ENCODE measurements at places on chromosomes 2 and 18.

DNA sequence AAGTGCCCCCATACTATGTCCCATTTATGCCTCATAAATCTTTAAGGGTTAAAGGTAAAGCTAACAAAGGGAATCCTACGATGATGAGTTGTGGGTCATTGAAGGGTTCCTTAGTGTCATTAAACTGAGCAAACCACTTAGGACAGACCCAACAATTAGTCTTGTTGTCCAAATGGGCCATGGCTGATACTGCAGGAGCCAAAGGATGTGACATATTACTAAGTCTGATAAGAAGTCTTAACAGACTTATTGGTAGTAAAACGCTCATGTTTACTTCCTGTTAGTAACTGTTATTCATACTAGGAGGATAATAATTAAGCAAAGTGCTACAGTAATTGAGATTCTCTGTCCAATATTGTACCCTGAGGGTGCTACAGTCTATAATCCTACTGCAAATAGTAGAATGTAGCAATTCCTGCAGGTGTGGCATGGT, 96.8 kb downstream of the PTPN4 start:
- DNase-seq, result no peak

- DNase-seq, result peak; percentile 44
These were observed 203.3 kb upstream of the NT5C1B start for GRCh38 chr2:18792684-18793083.

DNA sequence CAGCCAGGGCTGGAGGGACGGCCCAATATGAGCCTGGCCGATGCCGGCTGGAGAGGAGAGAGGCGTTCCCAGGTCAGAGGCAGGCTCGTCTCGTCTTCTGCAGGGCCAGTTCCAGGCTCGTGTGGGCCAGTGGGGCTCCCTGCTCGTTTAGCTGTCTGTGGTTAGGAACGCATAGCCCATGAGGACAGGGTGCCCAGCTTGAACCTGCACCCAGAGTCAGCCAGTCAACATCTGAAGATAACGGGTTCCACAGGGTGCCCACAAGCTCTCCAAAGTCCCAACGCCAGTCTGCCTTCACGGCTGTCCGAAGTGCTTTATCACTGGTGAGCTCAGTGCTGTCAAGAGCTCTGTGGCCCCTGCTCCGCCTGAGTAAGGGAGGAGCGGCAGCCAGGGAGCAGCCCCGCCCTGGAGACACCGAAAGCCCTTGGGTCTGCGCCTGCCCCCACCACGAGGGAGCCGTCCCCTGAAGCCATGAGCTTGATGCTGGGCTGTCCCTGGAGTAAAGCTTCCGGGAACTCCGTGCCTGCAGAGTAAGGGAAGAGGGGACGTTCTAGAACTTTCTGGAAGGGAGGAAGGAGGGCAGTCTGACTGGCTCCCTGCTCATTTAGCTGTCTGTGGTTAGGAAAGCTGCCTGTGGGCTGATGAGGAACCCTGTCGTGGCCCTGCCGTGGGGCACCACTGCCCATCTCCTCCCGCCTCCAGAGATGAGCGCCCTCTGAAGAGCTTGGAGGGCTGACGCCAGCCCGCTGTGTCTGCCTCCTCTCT, 2.7 kb upstream of the HSBP1L1 start:
- DNase-seq, result no peak

DNA sequence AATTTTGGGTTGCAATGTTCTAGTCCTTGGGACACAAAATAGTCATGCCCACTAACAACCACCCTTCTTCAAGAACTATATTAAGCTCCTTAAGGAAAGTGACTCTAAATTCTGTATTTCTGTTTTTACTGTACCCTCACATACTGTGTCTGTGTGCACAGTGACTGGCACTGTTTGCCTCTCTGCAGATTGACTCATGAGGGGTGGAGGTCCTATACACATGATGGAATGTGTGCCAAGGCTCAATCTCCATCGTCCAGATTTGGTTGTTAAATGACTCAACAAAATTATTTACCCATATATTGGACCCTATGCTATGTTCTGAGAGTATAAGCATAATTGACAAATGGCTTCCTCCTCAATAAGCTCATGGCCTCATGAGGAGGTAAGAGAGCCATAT, 126.6 kb upstream of the CWC22 start:
- DNase-seq, result no peak

All from right kidney (tissue), 9 donors.